Stimulated activated CD4-positive, alpha-beta T cell treated with anti-CD3 and anti-CD28 coated beads, Interleukin-15, amount 100 ng/mL, for 48 hours (primary cell): ENCODE measurements at places on chromosomes 2 and 18.

GRCh38 chr2:10339647-10340592 is 37.2 kb downstream of the HPCAL1 start:
- DNase-seq = no peak

DNA sequence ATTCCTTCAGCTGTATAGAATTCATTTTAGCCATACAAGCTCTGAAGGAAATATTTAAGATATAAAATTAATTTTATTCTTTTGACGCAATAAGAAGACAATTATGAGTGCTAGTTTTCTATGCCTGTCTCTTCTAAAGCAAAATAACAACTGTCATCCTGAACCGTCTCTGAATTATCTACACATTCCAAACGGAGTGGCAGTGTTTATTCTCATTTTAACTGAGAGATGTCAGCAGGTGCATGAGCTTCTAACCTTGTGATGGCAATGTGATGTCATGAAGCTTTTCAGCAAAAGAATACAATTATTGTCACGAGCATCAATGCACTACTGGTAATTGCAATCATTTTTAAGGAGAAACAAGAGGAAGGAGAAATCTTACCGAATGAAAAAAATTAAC is 274.8 kb downstream of the SPAG16 start:
- no peak for DNase-seq

GRCh38 chr2:239401881-239402233 is 1.0 kb upstream of the HDAC4 start:
- DNase-seq = no peak

GRCh38 chr2:60560734-60561644 is 7.5 kb upstream of the BCL11A start:
- DNase-seq = no peak

DNA sequence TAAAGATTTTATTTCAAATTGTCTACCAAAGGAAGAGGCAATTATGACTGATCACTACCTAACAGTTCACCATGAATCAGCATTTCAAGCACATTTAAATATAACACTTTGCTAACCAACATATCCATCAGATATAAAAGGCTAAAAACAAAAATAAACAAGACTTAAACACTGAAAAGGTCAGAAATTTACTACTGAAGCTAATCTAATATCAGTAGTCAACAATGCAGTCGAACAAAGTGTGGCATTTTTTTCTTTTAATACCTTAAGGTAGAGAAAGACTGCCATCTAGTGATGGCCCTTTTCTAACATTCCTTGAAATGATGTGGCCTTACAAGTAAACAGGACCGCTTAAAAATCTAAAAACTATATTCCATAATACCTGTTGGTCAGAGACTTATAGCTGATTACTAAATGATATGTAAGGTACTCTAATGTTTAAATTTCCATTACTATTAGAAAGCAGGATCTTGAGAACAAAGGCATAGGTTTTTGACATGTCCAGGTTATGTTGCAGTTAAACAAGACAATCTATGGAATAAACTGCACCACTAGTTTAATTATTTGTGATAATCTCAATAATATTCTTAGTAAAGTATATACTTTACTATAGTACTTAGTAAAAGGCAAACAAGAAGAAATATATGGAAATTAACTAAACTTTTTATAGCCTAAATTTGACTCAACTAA is 80.0 kb downstream of the EXOC6B start:
- no peak for DNase-seq

GRCh38 chr2:23836505-23836904 is 90.4 kb downstream of the ATAD2B start:
- DNase-seq = no peak

- no peak for DNase-seq
These were observed 84.9 kb downstream of the SOX11 start for GRCh38 chr2:5777131-5777535.

DNA sequence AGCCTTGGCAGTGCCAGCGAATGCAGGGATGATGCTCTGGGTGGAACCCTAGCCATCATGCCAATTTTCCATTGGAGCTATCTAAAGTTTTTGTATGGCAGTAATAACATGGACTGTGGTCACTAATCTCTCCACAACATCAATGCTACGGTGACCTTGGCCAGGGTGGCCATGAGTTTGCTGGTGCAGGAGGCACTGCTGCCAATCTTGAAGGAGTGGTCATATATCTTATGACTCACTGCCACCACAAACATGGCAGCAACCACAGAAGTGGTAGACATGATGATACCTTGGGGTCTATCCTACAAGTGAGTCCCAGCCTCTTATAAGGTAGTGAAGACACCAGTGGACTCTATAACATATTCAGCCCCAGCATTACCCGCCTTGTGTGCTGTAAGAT is 104.6 kb downstream of the EVA1A start:
- no peak for DNase-seq

DNA sequence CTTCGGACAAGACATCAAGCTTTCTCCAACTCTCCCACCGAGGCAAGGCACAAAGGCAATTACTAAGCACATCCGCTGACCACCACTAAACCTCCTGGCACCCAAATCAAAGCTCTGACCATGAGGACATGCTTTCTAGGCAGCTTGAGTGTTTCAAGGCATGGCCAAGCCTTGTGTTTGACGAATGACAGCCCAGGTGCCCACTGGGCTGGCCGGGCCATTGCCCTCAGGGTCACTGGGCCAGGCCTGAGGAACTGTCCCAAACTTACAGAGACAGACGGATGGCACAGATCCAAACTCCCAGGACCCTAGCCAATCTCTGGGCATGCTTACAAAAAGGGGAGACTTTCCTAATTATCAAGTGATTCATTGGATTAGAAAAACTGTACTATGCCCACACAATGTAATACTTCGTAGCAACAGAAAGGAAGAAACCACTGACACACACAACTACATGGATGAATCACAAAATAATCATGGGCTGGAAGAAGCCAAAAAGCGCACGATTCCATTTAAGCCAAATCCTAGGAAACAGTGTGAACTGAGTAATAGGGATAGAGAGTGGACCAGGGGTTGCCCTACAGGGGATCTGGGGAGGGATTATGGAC is 20.2 kb downstream of the CRACDL start:
- DNase-seq = no peak

DNA sequence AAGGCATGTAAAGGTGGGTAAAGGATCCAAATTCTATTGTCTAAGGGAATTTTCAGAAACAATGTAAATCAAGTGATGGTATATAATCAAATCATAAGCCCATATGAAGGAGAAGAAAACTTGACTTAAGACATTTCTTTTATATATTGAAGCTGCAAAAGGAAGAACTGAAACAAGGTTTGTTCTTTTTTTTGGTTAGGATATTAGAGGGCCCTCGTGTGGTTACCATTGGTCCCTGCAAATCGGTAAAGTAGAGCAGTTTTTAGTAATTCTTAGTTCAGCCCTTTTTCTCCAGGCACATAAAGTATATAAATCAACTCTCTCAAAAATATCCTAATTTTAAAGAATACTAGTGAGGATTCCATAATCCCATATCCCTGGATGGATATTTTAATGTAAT is 105.6 kb upstream of the STK17B start:
- no peak for DNase-seq

GRCh38 chr2:53786352-53786704 is 425 bp downstream of the ASB3 start:
- no peak for DNase-seq

- DNase-seq = no peak
These were observed 403.7 kb downstream of the CCDC85A start for GRCh38 chr2:56587456-56587855.

- DNase-seq = no peak
These were observed 107.8 kb downstream of the NBEAL1 start for GRCh38 chr2:203122317-203122986.

DNA sequence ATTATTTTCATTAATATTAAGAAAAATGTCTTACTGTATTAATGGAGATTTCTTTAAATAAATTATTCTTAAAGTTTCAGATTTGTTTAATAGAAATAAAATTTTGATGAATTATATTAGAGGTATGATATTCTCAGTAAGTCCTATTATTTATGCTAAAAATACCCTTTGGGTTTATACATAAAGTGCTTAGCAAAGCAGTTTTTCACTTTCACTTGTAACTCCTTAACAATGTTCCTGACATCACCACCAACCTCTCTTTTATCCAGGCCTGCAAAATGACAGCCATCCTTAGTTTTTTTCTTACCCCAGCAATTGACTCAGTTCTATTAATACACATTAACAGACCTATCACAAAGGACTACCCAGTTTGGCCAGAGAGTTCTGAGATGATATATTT is 170.4 kb downstream of the CD226 start:
- no peak for DNase-seq
